ENCODE measurements at places on chromosomes 3 and 15.

- DNase-seq = no peak
Measured at GRCh38 chr3:156918746-156919145, 92.6 kb downstream of the LEKR1 start.

DNA sequence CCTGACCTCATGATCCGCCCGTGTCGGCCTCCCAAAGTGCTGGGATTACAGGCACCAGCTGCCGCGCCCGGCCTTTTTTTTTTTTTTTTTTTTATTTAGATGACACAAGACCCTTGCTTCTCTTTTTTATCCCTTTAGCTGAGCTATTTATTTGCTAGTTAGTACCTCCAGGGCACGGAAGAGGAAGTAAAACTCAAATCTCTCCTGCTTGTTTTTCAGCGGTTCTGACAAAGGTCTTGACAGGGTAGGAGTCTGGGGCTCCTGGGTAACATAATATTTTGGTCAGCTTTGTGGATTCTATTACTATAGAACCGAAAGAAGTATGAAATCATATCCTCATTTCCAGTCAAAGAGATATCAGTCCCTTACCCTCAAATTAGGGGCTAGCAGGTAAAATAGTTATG lies 44.0 kb upstream of the ETV5 start:
- no peak for DNase-seq

DNA sequence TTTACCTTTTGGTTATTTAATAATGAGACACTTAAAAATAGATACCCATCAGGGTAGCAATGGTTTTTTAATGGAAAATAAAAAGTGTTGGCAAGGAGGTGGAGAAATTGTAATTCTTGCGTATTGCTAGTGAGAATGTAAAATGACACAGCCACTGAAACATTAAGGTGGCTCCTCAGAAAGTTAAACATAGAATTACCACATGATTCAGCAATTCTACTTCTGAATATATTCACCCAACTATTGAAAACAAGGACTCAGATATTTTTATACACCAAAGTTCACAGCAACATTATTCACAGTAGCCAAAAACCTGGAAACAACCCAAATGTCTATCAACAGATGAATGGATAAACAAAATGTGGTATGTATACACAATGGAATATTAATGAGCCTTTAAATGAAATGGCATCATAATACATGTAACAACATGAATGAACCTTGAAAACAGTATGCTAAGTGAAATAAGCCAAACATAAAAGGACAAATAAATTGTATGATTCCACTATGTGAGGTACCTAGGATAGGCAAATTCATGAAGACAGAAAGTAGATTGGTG lies 163.5 kb downstream of the IMPG2 start:
- DNase-seq = no peak

GRCh38 chr3:107676469-107677309 lies 153.9 kb downstream of the BBX start:
- no peak for DNase-seq

- DNase-seq = no peak
Measured at GRCh38 chr15:77998592-77998991, 78.9 kb downstream of the TBC1D2B start.

- DNase-seq = no peak
Measured at GRCh38 chr3:45210308-45211041, 15.6 kb downstream of the TMEM158 start.

GRCh38 chr15:81133782-81134461 lies at the start of gene CFAP161:
Gene CFAP161, plus strand, starts transcription at chr15:81134270. Its CDS starts 60 bp downstream, at chr15:81134330.
- DNase-seq = peak; percentile 54

DNA sequence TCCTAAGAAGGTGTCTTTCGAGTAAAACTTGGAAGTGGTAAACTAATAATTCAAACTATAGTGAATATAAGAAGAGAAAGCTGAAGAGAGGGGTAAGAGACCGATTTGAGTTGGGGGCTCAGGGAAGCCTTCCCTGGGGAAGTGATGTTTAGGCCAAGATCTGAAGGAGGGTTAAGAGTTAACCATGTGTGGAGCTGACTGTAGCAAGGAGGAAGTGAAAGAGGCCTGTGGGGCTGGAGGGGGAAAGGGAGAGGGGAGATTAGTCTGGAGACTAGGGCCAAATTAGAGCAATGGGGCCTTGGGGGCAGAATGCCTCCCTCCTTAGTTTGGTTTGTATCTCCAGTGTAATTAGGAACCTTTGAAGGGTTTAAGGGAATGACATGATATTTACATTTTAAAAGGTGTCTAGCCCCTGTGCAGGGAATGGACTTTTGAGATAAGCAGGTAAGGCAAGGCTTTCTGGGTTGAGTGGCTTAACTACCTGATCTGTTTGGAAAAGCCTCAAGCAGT lies 2.2 kb downstream of the ZNF592 start:
- DNase-seq = no peak

- no peak for DNase-seq
Measured at GRCh38 chr3:46613313-46614005, 1.1 kb downstream of the FAM240A start.

GRCh38 chr3:8739757-8740504 lies 6.3 kb downstream of the CAV3 start:
- DNase-seq = no peak

DNA sequence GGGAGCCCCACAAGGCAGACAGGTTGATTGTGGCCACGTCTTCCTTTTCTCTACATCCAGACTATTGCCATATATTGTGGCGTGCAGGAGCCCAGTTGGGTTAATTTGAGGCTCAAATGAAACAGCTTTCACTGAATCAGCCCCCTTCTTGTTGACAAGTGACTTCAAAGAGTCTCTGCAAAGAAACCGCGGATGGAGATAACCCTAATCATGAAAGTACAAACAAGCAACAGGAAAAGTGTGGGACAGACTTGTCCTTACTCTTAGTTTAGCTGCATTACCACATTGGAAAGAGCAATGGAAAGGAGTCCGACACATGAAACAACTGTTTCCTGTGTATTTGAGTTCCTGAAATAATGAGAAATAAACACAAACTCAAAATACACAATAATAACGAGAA lies 3.3 kb downstream of the TMEM40 start:
- no peak for DNase-seq

DNA sequence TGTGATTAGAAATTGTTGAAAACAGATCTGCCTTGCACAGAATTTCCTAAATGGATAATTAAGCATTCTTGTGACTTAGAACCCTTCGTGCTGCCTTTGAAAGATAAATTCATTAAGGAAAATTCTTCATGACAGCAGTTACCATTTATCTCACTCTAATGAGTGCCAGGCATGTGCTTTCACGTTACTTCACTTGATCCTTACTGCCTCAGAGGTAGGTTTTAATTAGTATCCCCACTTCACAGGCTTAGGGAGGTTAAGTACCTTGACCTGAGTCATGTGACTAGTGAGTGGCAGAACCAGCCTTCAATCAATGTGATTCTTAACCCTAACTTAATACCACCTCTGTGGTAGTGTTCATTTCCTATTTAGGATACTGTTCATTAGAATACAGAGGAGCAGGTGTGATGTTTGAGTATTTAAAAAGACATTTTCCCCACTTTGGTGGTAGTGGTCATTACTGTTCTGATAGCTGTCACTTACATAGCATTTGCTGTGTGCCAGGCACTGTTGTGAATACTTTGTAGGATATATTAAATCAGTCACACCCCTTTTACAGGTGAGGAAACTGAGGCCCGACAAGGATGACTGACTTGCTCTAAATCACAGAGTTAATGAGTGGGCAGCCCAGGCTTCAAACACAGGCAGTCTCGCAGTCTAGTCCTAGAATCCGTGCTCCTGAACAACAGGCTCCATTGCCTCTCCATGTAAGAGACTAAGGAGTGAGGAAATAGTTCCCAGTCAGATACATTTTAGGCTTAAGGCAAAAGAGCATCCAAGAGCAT lies 57.9 kb downstream of the RLBP1 start:
- no peak for DNase-seq

DNA sequence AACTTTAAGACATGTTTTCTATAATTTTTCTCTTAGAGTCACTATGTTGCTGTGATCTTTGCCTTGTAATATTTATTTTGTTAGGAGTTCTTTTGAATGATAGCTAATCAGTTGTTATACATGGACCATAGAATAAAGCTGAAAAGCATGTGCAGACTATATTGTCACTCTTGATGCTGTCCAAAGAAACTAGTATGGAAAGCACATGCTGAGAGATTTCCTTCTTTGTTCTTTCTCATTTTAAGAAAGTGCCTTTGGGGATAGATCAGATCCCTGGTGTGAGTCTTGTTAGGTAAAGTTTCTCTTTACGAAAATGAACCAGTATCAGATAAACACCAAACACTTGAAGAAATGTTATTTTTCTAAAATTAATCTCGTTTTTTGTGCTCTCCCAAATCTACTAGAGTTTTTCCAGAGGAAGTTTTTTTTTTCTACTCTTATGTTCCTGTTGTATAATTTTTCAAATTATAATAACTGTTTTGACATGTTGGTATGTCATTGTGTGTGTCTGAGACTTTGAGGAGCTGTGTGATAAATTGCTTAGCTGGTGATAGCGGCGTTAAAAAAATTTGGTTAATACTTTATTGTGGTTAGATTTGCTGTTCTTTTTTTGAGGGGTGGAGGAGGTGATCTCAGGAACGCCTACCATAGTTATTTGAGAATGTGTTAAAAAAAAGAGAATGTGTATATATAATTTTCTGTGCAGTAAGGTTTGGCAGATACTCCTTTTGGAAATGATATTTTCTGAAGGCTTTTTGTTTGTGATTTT lies 2.2 kb downstream of the PIAS1 start:
- no peak for DNase-seq

DNA sequence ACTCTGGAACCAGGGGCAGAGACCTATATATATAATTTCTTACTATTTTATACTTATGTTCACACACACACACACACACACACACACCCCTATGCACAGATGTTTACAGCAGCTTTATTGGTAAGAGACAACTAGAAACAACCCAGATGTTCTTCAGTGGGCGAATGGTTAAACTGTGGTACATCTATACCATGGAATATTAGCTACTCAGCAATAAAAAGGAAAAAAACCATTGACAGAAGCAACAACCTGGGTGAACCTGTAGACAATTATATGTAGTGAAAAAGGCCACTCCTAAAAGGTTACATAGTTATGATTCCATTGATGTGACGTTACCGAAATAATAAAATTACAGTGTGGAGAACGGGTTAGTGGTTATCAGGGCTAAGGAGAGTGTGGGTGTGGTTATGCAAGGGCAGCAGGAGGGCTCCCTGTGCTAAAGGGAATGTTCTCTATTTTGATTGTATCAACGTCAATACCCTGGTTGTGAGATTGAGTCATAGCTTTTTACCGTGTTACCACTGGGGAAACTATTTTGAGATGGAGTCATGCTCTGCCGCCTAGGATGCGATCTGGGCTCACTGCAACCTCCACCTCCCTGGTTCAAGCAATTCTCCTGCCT lies 85.5 kb downstream of the FLNB start:
- no peak for DNase-seq

- DNase-seq = no peak
Measured at GRCh38 chr3:182023843-182024242, 312.1 kb downstream of the SOX2 start.

- DNase-seq = no peak
Measured at GRCh38 chr3:149647812-149648211, 10.0 kb downstream of the WWTR1 start.

- DNase-seq = no peak
Measured at GRCh38 chr3:126913524-126913923, 69.4 kb upstream of the PLXNA1 start.

GRCh38 chr15:28955993-28956421 lies 70.2 kb downstream of the APBA2 start:
- DNase-seq = no peak

GRCh38 chr3:193269343-193270028 lies 28.5 kb downstream of the PLAAT1 start:
- no peak for DNase-seq

- DNase-seq = no peak
Measured at GRCh38 chr3:69865925-69866679, 126.8 kb downstream of the MITF start.

DNA sequence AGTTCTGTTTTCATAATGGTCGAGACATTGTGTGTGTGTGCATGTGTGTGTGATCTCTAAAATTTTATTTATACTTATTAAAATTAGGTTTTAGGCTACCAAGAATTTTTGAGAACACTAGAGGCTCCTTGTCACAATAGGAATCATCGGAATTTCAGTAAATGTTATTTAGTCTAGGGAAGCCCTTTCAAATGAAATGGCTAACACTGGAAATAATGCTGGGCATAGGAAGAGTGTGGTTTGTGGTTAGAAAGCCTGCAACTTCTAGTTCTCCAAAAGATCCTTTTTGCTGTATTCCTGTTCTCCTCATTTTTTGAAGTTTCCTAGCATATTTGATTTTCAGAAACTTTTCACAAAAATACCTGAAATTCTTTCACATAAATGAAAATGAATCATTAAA lies 92.5 kb upstream of the MBNL1 start:
- no peak for DNase-seq

GRCh38 chr3:52593103-52593502 lies 56.7 kb downstream of the UQCC5 start:
- no peak for DNase-seq

GRCh38 chr3:121724130-121724529 lies 25.4 kb downstream of the GOLGB1 start:
- DNase-seq = no peak

- DNase-seq = no peak
Measured at GRCh38 chr15:47514200-47514652, 203.1 kb upstream of the SEMA6D start.

GRCh38 chr3:134992180-134992579 lies 197.1 kb downstream of the EPHB1 start:
- DNase-seq = no peak

GRCh38 chr15:48466079-48466478 lies 134.8 kb downstream of the DUT start:
- no peak for DNase-seq

DNA sequence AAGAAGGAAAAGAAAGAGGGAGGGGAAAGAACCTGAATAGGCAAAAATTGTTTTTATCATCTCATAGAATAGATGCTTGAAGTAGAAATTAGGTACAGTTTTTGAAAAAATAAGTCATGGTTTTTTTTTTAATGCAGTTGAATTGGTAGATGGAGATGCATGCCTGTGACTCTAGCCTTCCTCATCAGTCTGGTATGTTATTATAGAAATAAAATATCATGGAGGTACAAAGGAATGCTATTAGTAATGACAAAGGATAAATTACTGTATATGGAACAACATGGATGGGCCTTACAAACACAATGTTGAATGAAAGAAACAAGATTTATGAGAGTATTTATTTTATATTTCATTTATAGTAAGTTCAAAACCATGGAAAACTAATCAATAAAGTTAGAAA lies 162.4 kb upstream of the GALNT15 start:
- no peak for DNase-seq

- no peak for DNase-seq
Measured at GRCh38 chr3:43862470-43862869, 171.7 kb downstream of the ABHD5 start.
